Stimulated activated CD4-positive, alpha-beta T cell treated with anti-CD3 and anti-CD28 coated beads, TNF-alpha, amount 100 ng/mL, for 24 hours (primary cell): ENCODE measurements at places on chromosomes 12 and 14.

- no peak for DNase-seq
These were observed 214.9 kb downstream of the SLC41A2 start for GRCh38 chr12:104743202-104743580.

DNA sequence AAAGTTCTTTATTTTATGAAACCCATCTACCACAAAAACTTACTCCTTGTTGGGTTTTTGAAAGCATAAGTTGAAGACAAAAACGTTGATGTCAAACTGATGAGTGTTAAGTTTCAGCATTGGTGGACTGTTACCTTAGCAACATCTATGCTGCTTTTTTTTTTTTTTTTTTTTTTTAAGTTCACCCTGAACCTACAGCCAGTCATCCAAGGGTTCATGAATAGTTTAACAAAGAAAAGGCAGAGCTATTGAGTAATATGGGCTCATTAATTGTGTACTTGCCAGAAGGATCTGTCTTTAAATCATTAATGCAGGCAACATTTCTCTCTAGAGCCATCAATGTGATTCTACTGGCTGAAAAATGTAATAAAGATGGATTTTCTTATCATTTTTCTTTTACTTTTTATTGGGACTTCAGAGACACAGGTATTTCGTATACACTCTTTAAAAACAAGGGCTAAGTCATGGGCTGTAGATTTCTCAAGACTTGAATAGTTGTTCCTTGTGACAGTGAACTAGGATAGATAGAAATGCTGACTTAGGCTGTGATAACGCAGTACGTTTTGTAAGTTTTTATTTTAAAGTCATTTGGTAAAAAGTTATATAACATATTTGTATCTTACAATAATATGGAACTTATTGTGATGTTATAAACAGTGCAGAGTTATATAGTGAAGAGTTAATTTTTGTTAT, at the start of gene PTPRQ:
PTPRQ (plus strand) TSS at position 262 of the 693 bp plus-strand sequence; CDS start at position 373, 111 bp downstream.
- DNase-seq, result no peak

- no peak for DNase-seq
These were observed 7.0 kb downstream of the FOXA1 start for GRCh38 chr14:37587881-37588666.

- no peak for DNase-seq
These were observed 337.9 kb downstream of the AACS start for GRCh38 chr12:125402874-125403789.

DNA sequence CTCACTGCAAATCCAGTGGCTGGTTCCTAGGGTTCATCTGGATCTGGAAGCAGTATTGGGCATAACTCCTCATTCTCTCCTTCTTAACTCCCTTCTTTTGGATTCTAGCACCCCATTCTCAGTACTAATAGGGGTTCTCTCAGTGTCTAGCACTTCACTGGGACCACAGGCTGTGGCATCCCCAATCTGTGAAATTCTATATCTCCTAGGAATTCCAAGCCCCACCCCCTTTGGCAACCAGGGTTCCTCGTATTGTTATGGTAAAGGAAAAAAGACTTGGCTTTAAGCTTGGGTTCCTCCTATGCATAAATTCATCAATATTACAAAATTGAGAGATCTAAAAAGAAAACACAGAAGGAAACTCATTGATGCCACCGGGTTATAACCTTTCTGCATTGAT, 45.0 kb upstream of the FBXO21 start:
- no peak for DNase-seq

DNA sequence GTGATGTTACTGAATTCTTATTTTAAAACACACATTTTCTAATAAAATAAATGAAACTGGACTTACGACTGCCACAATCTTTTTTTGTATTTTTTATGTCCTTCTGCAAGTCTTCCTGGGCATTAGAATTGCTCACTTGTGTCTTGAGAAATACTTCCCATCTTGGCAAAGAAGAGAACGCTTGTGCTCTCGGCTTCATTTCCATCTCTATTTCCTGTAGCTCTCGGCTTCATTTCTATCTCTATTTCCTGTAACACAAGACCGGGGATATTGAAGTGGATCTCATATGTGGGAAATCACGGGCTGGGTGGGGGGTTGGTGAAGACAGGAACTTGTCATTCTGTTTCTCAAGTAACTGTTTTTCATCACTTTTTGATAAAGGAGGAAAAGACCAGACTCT, 77.9 kb downstream of the EP400 start:
- no peak for DNase-seq

DNA sequence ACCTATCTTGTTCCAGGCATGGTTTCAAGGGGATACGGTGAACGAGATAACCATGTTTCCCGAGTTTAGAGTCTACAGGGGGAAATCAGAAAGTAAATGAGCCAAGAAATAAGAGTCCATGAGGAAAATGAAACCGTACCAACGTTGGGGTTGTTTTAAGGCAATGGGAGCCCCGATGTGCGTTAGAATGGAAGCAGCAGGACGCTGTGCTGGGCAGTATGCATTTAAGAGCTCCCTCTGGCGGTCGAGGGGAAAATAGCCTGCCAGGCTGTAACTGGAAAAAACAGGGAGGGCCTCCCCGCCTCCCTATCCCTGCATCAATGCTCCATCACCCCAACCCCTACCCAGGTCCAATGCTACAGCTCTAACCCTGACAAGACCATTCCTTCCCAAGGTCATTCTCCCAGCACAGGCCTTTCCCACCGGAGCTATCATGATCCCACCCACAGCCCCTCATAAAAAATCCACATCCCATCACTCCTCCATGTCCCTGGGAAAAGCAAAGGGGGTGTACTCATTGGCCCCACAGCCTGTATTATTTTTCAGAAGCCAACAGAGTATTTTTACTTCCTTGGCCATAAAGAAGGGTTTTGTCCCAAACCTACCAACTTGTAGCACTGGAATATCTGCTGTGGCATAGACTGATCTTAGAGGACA, 226.3 kb upstream of the NOS1 start:
- no peak for DNase-seq

GRCh38 chr14:23438101-23438971, 2.9 kb upstream of the MYH7 start:
- DNase-seq, result no peak

- DNase-seq, result no peak
These were observed 252.6 kb upstream of the PRKD1 start for GRCh38 chr14:30180219-30180618.

DNA sequence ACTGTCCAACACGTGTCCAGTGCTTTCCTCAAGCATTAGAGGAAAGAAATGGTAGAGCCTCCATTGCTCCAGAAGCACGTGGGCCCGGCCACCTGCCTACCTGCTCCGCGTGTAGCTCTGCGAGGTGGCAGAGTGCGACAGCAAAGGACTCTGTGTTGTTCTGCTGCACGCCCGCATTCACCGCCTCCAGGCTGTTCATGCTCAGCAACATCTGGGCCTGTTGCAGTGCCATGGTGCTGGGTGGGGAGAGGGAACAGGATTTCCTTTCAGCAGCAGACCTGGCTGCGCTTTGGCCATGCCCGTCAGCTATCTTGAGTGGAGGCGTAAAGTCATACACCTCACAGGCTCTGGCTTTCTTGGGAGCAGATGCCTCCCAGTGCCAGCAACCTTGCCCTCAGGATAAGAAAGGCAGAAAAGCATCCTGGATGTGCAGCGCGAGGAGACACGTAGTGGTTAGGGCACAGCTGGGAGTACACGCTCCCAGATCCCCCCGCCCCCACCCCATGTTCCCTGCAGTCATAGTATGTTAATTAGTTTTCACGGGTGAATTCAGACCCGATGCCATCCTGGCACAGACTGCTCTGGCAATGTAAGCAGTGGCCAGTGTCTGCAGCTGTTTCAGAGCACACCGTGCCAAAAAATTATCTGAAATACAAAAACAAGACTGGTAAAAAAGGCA, 25.1 kb downstream of the ANAPC5 start:
- DNase-seq, result no peak
